ENCODE measurements at places on chromosomes 11 and 22.

DNA sequence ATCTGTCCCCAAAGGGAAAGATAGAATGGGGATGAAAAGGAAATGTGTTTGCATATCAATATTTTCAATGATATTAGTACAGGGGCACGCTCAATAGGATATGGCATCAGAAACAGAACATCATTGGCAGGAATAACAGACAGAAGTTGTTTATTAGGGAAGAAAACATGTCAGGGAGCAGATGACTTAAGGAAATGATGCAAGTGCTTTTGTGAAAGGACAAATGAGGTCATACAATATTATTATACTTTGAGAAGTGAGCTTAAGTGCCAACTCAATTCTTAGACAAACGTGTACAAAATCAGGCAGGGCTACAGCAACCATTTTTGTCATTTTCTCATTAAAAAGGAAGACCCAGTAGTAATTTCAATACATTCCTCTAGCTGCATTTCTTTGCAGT is 388.4 kb downstream of the SOX6 start:
- DNase-seq, result no peak

GRCh38 chr11:16958833-16959232 is 55.4 kb downstream of the PLEKHA7 start:
- no peak for DNase-seq

DNA sequence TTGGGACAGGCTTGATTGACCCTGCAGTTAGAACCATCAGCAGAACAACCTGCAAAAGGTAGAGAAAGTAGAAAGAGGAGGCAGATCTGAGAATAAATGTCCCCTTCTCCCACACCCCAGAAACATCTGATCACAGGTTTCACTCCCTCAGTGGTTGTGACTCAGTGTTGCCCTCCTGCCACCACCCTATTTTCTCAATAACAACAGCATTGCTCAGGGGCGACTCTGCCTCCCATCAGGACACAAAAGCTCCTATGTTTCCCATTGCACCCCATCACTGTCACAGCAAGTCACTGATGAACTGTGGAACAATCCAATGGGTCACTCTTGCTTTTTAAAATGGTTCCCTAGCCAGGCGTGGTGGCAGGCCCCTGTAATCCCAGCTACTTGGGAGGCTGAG is 110.2 kb downstream of the RASSF10 start:
- DNase-seq, result no peak

DNA sequence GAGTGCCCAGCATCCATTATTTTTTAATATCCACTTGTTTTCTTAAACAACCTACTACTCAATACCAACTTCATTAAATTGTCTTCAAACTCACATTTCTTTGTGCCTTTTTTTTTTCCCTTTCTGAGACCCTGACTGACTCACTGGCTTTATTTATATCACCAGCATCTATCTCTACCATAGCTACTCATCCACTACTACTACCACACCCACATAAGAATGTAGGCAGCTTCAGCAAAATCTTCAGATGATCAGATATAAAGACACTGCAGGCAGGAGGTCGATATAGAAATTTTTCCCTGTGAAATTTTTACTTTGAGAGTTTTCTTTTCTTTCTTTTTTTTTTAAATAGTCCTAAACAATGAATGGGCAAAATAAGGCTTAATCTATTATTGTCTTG is 2.2 kb downstream of the OR56B1 start:
- DNase-seq, result no peak

DNA sequence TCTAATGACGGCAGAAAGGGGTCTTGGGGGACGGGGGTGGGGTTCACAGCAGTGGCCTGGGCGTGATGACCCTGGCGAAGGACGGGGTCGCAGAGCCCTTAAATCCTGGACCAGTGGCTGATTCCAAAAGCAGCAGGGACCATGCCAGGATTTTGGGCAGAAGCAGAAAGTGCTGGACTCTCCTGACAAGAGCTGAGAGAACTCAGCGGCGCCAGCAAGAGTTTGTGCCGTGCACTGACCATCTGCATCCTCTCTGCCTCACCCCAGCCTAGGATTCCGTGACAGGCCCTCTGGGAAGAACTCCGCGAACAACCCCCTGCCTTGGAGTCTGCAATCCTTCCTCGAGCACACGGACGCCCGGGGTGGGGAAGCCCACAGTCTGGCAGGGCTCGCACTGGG is 644 bp upstream of the NDUFV1 start:
- no peak for DNase-seq

DNA sequence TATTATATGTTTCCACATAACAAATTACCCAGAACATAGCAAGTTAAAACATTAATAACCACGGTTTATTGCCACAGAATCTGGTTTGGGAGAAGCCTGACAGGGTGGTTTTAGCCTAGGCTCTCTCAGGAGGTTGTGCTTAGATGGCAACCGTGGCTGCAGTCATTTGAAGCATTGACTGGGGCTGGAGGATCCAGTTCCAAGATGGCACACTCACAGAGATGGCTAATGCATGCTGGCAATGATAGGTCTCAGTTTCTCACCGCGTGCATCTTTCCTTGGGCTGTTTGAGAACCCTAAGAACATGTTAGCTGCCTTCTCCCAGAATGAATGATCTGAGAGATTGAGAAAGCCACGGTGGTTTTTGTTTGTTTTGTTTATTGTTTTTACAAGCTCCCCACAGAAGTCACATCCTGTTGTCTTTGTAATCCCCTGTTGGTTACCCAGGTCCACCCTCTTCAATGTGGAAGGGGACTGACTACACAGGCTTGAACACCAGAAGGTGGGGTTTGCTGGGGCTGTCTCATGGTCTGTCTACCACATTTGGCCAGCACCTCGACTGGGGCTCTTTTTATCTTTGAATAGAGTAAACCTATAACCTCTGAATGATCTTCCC is 36.6 kb upstream of the GRAMD1B start:
- DNase-seq, result no peak

DNA sequence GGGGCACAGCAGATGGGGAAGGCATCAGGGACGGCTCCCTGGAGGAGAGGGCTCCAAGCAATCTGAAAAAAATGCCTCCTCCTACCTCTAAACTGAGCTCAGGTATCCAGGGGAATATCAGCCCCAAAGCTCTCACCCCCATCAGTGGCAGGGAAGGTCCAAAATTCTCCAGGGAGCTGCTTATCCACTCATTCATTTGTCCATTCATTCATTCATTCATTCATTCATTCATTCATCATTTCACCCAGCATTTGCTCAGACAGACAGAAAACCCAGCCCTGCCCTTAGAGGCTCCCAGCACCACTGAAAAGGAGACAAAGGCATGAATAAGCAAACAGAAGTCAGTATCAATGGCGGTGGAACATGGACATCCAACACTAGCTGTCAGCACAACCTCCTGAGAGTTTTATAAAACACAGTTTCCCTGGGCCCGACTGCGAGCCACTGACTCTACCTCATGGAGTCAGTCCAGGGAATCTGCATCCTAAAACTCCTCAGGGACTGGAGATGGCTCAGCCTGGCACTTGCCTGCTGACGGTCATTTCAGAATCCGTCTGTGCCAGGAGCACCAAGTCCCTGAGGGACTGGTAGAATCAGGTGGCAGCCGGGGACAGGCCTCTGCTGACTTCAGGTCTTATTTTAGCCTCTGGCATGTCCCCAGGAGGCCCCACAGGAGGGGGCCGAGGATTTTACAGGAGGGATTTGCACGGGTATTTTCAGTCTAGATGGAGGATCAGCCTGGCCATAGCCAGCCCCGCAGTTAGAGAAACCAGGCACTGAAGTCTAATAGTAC is 164.6 kb downstream of the MN1 start:
- DNase-seq, result no peak

- no peak for DNase-seq
These were observed 125.2 kb downstream of the CTTN start for GRCh38 chr11:70523384-70524095.

DNA sequence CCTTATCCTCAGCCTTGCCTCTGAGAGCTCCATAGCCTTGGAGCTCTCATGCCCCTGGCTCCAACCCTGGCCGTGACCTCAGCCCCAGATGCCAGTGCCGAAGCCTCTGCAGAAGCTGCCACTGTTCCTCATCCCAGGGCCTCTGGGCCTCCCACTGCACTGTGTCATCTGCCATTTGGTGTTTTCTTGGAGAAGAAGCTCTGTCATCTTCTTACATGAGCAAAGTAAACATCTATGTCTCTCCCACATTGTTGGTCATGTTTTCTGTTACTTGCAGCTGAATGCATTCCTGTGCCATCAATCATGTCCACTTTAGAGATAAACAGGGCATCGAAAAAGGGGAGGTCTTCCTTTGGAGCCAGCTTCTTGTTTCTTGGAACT is 45.0 kb upstream of the FTH1 start:
- no peak for DNase-seq
